ENCODE measurements at places on chromosomes 6 and 20.

- DNase-seq = no peak
These were observed 258.6 kb upstream of the KCNG1 start for GRCh38 chr20:51281521-51281920.

GRCh38 chr6:154070657-154071056 is 31.6 kb downstream of the OPRM1 start:
- DNase-seq = no peak

DNA sequence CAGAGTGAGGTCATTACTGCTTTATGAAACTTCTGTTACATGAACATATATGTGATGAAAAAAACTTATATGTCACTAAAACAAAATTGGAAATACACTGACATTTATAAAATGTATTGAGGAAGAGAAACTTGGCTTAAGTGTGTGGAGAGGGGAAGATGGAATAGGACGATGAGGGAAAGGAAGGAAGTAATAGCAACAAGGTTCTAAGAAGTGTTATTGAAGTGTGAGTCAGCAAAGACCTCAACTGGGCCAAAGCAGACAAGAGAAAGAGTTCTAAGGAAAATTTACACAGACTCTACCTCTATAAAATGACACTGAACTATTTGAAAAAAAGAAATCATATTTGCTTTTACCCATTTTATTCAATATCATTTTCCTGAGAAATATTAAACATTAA is 38.3 kb downstream of the SNX3 start:
- no peak for DNase-seq

GRCh38 chr6:42984924-42985475 is 630 bp downstream of the PPP2R5D start:
- peak; percentile 53 for DNase-seq

DNA sequence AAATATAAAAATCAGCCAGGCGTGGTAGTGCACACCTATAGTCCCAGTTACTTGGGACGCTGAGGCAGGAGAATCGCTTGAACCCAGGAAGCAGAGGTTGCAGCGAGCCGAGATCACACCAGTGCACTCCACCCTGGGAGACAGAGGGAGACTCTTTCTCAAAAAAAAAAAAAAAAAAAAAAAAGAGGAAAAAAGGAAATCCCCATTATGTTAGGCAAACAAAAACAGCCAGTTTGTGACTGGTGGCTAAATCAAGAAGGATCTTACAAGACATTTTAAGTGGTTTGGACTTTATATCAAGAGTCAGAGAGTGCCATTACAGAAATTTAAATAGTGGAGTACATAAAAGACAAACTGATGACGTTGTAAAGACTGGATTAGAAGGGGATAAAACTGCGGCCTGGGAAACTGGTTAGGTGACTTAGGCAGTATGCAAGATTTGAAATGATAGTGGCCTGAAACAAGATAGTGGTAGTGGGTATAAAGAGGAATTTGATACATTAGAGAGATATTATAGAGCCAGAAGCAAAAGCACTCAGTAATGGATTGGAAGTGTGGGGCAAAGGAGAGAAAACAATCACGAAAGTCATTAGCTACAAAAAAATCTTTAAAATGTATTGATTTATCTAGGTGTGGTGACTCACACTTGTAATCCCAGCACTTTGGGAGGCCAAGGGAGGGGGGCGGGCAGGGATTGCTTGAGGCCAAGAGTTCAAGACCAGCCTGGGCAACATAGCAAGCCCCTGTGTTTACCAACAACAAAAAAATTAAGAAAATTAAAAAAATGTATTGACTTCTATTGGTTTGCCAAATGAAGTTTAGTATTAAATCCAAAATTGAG is 1.7 kb upstream of the MYO6 start:
- DNase-seq = no peak

DNA sequence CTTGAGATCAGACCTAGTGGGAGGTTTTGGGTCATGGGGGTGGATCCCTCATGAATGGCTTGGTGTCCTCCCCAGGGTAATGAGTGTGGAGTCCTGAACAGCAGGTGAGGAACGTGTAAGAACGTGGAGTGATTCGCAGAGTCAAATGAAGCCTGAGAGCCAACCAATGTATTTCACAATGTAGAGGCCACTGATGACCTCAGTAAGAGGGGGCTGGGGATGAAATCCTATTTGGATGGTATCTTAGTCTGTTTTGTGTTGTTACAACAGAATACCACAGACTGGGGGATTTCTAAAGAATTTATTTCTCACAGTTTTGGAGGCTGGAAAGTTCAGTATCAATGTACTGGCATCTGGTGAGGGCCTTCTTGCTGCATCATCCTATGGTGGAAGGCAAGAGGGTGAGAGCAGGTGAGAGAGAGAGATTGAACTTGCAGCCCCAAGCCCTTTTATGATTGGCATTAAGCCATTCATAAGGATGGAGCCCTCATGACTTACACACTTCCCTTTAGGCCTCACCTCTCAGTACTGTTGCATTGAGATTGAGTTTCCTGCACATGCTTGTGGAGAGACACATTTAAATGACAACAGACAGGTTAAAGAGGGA is 47.3 kb upstream of the HIVEP1 start:
- no peak for DNase-seq

- no peak for DNase-seq
These were observed 35.0 kb upstream of the MLIP start for GRCh38 chr6:54076159-54076789.

DNA sequence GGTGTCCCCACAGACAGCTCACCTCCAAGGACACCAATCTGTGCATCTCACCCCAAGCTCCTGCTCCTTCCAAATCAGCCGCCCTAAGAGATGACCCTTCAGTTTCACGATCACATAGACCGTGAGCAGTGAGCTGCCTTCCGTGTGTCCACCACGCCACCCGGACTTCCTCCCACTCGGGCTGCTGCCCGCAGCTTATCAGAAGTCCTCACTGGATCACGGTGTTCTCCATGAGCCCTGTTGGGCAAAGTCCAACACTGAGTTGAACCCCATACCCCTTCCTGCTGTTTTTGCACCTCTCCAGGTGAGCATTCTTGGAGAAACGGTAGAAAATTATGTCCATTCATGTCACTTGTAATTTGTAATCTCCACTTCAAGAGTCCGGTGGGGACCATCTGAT is 234.4 kb downstream of the SMOC2 start:
- DNase-seq = no peak

DNA sequence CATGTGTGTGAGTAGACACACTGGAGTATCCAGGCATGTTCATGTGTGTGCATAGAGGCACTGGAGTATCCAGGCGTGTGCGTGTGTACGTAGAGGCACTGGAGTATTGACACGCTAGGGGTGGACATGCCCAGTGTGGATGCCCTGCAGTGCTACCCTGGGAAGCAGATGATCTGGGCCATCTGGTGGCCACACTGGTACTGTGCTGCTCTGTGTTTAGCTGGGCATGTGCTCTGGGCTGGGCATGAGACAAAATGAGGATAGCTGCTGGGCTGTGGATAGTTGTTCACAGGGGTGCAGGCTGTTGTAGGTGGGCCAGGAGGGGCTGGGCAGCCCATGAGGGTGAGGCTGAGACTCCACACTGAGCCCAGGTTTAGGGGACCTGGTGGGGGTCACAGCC is 24.0 kb upstream of the NPBWR2 start:
- peak; percentile 4 for DNase-seq

GRCh38 chr20:50242863-50243609 is 52.4 kb downstream of the CEBPB start:
- peak; percentile 59 for DNase-seq

GRCh38 chr6:47195011-47195650 is 114.6 kb downstream of the TNFRSF21 start:
- peak; percentile 84 for DNase-seq

DNA sequence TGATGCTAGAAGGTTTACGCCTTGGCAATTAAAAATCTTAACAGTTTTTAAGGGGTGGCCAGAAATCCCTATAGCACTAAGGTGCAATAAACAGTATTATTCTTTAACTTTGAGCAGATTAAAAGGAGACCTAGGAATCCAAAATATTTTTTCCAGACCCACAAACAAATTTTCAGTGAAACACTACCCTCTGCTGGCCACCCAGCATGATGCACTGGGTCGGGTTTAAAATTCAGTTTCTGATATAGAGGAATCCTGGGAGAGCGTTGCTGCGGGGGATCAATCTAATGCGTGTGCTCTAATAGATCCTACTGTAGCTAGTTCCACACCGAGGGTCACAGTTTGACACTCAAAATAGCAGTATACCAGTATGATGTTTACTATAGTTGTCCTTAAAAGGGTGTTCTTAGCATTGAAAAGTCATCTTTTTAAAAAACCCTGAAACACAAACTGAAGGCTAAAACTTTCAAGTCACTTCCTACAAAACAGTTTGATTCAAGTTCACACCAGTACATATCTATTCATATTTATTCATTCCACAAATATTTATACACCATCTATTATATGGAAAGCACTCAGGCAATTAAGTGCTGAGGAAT is 10.2 kb downstream of the UBE3D start:
- peak; percentile 72 for DNase-seq

DNA sequence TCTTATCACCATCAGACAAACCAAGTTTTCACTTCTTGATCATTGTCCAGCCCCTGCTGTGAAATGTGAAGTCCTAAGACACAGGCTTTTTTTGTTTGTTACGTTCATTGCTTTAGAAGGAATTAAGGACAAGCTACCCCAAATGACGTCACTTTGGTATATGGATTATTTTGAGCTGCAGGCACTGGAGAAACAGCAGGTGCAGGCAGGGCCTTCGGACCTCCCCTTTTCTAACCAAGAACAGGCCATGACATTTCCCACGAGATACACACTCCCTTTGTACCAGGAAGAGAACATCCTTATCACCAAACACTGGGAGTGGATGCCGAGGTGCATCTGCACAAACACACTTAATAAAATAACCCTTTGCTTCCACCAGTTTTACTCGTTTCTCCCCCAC is 418.0 kb upstream of the SULF2 start:
- no peak for DNase-seq

DNA sequence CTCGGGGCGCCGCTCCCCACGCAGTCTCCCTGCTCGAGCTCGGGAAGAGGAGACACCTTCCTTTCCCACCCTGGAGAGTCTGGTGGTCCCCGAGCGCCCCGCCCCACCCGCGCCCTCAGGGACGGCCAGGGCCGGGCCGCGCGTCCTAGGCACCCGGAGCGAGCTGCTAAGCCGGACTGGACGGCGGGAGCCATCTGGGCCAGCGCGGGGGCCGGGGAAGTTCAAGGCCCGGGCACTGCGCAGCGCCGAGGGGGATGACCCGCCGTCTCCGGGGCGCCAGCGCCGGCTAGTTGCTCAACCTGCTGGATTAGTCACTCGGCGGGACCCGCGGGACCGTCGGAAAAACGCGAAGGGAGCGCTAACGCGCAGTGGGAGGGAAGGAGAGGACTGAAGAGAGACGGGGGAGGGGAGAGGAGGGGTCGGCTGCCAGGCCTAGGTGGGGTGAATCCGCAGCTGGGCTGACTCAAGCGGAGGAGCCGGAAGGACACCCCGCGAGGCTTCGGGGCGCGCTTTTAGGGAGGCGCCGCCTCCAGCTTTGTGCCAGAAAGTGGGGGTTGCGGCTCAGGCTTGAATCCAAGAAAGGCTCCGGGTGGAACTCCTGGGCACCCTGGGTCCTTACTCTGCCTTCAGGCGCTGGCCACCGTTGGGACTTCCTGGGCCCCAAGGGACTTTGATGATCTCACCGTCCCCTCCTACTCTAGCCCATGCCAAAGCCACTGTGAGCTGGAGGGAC is 75.7 kb upstream of the FOXP4 start:
- DNase-seq = peak; percentile 35

- no peak for DNase-seq
These were observed 182.8 kb downstream of the ZDHHC14 start for GRCh38 chr6:157563611-157564284.

- DNase-seq = no peak
These were observed 122.3 kb downstream of the PREX1 start for GRCh38 chr20:48705240-48706115.

- DNase-seq = no peak
These were observed 4.5 kb upstream of the FRMD1 start for GRCh38 chr6:168083514-168083885.

GRCh38 chr6:17478223-17478907 is 85.0 kb downstream of the CAP2 start:
- DNase-seq = no peak

GRCh38 chr6:122804962-122805485 is 16.0 kb downstream of the SMPDL3A start:
- no peak for DNase-seq

DNA sequence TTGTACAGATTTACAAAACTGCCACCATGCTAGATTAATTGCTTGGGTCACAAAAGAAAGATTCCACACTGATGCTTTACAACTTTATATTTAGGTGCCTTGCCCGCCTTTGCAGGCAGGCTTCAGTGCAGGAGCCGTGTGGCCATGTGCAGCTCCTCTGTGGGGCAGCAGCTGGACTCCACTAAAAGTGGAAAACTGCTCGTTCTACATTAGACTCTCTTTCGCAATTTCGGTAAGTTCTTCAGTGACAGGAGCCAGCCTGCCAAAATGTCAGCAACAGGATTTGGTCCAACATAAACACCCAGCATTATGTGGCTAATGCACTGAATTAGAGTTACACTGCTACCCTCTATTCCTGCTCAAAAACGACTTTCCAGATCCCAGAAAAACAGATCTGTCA is 174.4 kb upstream of the KCNK16 start:
- peak; percentile 63 for DNase-seq

DNA sequence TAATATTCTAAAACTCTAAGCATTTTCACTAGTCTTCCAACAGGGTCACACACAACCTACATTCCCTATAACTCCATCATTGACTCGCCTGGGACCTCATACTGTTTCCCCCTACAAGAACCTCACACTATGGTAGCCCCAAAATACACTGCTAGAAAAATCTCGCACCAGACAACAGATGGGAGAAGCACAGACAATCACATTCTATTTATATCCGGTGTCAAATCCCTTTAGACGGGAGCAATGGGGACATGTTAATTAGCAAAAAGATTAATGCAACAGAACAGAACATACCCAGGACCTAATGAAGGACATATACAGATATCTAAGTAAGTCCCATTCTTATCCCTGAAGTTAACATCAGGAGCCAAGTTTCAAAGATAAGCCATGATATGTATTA is 33.6 kb downstream of the TMX4 start:
- no peak for DNase-seq

GRCh38 chr6:71529769-71530168 is 241.2 kb downstream of the OGFRL1 start:
- DNase-seq = no peak

GRCh38 chr6:64482631-64483030 is 847.0 kb downstream of the PHF3 start:
- no peak for DNase-seq

- no peak for DNase-seq
These were observed 21.2 kb upstream of the NOP56 start for GRCh38 chr20:2631228-2631627.

DNA sequence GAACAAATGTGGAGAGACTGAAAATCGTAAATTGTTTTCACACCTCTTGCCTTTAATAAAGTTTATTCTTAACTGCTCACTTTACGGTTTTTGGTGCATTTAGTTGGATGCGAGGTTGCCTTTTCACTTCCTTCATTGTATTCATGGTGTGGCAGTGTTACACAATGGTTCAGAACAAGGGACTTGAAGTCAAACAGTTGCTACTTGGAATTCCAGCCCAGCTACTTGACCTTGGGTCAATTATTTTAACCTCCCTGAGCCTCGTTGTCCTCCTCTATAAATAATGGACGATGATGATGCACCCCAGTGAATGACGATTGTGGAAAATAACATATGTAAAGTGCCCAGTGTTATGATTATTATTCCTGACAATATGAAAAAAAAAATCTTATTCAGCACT is 72.3 kb downstream of the CARMIL1 start:
- DNase-seq = no peak

GRCh38 chr6:161508341-161508740 is 234.5 kb upstream of the AGPAT4 start:
- no peak for DNase-seq
